ENCODE measurements at places on chromosomes 3 and 15. TPM values are rescaled to one million over a fixed set of nuclear protein-coding genes. Genes with fewer than 3 reads are reported as not detected.

The ZMYND10 gene
- 0.74 TPM for total RNA-seq

The AHSG gene
- 1.5 TPM for total RNA-seq

The GOLGA6B gene
- total RNA-seq, result 1.9 TPM

The DCLK3 gene
- 0.55 TPM for total RNA-seq

The FRMD5 gene
- total RNA-seq, result 14.1 TPM

The KCNAB1 gene
- total RNA-seq, result 1.1 TPM

The IL20RB gene
- total RNA-seq, result 2.3 TPM

The CLDN1 gene
- total RNA-seq, result 5.9 TPM

The GPR27 gene
- total RNA-seq, result 14.7 TPM

The GOLGA8B gene
- total RNA-seq, result 38.3 TPM

The SUCNR1 gene
- total RNA-seq, result not detected

The CPB1 gene
- 7.6 TPM for total RNA-seq

The MED12L gene
- total RNA-seq, result 22.3 TPM

The ATP13A5 gene
- total RNA-seq, result not detected

The COLQ gene
- total RNA-seq, result 2.2 TPM

The WDR5B gene
- 2.8 TPM for total RNA-seq

The PATL2 gene
- 1.2 TPM for total RNA-seq

The SI gene
- not detected for total RNA-seq

The NSUN3 gene
- 9.3 TPM for total RNA-seq

The CHRNA7 gene
- 5.6 TPM for total RNA-seq

The MORC1 gene
- total RNA-seq, result not detected

The COL6A6 gene
- 0.11 TPM for total RNA-seq

The KBTBD13 gene
- total RNA-seq, result 0.05 TPM

The SERPINI2 gene
- not detected for total RNA-seq

The SLC51A gene
- 8.4 TPM for total RNA-seq

The TRPC1 gene
- total RNA-seq, result 20.0 TPM
